ENCODE measurements at places on chromosomes 13 and 19.

- DNase-seq: no peak
Measured at GRCh38 chr13:46682707-46683106, 114.3 kb downstream of the ESD start.

- DNase-seq: no peak
Measured at GRCh38 chr13:33193428-33193974, 92.1 kb downstream of the STARD13 start.

DNA sequence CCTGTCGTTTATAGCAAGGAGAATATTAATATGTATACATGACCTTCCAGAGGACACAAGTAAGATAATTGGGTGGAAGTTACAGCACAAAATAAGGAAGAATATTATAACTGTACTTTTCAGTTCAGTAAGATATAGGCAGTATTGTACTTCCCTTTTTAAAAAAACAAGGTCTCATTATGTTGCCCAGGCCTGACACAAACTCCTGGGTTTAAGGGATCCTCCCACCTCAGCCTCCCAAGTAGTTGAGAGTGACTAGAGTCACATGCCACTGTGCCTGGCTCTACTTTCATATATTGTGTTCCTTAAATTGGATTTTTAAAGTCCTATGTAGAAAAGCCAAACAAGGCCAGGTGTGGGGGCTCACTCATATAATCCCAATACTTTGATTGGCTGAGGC is 19.5 kb upstream of the MAB21L1 start:
- DNase-seq: no peak

DNA sequence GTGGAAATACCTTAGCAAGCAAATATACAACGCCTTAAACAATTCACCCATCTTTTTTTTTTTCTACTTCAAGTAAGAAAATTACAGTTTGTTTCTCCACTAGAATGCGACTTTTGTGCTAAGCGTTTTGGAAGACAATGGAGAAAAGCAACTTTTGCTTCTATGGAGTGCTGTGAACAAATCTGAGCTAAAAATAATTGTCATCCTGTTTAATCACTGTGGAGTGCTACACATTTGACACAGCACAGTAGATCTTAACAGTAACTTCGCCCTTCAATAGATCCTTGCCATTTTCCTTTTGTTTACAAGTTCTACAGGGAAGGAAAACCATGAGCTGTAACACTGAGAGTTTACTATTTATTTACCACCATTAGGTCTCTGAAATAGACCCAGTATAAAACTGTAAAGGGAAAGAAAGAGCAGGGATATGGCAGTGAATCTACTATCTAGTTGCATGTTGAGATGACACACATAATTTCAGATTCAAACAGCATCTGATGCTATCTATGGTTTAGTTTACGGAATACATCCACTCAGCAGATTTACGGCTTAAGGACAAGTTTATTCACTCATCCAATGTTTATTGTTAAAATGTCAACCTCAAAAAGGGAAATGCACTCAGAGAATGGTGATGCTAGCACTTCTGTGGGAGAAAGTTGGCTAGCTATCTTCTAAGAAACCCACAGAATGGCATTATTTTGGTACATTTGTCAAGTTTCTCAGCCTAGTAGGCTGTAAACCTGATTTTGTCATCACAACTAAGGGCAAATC is 175.3 kb downstream of the VWA8 start:
- DNase-seq: no peak

DNA sequence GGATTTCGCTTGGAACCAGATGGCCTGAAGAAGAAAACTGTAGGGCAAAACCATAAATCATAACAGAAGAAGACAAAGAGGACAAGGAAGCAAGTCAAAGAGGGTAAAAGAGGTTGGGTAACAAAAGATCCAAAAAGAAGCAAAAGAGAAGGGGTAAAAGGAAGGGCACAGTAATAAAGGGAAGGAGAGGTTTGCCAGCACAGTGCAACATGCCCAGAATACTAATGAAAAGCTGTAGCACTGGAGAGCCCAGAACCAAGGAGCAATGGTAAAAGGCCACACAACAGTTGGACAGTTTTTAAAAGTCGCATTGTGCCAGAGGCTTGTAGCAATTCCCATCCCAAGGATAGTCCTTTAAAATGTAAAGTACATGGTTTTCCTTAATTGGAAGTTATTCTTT is 506.6 kb downstream of the PCDH9 start:
- DNase-seq: no peak

DNA sequence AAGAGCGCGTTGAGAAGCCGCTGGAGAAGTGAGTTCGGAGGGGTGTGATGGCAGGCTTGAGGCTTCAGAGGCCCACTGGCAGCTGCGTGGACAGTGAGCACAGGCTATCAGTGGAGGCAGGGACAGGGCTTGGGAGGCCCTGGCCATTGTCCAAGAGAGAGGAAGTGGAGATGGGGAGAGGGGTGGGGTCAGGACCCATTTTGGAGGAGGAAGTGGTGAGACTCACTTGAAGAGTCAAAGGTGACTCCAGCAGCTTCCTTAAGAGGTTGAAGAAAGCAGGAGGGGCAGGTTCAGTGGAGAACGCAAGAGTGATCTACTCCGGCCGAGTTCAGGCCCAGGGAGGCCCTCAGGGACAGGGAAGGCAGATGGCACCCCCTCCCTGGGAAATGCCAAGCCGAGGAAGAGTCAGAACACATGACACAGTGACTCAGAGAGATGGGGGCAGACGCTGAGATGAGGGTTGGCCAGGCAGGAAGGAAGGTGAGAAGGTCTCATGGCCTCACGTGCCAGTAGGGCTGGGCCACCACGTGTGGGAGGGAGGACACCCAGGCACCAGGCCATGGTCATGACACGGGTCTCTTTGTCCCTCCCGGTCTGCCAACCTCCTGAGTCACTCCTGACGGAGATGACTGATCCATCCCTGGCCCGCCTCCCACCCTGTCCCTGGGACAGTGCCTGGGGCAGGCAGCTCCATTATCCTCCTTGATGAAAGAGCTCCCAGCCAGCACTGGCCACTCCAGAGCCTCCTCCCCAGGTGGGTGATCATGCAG is 10.1 kb upstream of the CD22 start:
- no peak for DNase-seq

GRCh38 chr13:43444081-43444480 is 342.7 kb downstream of the ENOX1 start:
- DNase-seq: no peak

- no peak for DNase-seq
Measured at GRCh38 chr13:41680900-41681299, 223.6 kb downstream of the RGCC start.

DNA sequence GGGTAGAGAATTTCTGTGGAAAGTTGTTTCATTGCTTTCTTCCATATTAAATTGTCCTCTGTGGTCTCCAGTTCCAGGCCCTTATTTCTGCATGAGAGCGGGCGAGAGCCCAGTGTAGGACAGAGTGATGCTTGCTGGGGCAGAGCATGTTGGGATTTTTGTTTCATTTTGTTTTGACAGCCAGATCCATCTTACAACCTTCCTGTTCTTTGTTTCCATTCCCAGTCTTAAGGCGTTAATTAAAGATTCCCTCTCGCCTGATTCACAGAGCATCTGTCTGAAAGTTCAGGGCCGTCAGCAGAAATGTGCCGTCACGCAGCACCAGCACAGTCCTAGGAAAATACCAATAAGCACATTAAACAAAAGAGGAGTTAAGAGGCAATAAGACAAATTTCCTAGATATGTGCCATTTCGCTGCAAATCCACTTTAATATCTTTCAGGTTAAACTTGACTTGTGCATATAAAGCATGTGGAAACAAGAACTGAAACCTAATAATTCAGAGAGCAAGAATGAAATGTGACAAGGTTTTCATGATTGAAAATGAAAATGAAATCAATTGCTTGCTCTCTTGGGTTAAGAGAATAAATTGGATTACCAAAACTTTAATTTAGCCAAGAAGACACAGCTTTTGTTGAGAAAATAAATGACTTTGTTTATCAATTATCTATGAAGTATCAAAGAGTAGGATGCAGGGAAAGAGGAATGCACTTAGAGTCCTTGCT is 210.7 kb upstream of the SLC10A2 start:
- DNase-seq: no peak

- no peak for DNase-seq
Measured at GRCh38 chr13:110853235-110853721, 61.6 kb downstream of the ANKRD10 start.

DNA sequence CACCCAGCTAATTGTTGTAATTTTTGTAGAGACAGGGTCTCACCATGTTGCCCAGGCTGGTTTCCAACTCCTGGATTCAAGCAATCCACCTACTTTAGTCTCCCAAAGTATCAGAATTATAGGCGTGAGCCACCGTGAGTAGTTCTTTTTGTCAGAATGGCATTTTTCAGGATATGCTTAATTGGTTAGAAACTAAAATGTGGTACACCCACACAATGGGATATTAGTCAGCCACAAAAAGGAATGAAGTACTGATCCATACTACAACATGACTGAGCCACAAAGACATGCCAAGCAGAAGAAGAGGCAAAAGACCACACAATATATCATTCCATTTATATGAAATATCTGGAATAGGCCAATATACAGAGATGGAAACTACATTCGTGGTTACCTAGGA is 41.7 kb upstream of the MAP3K10 start:
- no peak for DNase-seq

- DNase-seq: no peak
Measured at GRCh38 chr13:38868870-38869269, 121.8 kb downstream of the STOML3 start.

- no peak for DNase-seq
Measured at GRCh38 chr19:2446381-2446780, 10.4 kb downstream of the LMNB2 start.

- no peak for DNase-seq
Measured at GRCh38 chr19:15468675-15469512, 4.5 kb upstream of the RASAL3 start.

- no peak for DNase-seq
Measured at GRCh38 chr13:106637519-106637918, 69.6 kb upstream of the ARGLU1 start.

DNA sequence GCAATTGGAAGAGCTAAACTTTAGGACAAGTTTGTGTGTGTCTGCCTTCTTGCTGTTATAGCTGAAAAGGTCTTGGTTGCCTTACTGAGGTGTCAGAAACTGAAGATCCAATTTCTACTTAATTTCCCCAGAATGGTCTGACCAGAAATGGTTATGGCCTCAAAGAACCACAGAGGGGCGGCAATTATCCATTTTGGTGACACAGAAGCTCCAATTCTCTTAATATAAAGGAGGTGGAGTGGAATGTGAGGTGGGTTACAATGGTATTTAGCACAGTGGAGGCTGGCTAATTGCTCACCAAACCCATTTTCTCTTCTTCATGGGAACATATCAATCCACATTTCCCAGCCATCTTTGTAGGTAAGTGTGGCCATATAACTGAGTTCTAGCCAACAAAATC is 1157.2 kb downstream of the OLFM4 start:
- peak; percentile 16 for DNase-seq

DNA sequence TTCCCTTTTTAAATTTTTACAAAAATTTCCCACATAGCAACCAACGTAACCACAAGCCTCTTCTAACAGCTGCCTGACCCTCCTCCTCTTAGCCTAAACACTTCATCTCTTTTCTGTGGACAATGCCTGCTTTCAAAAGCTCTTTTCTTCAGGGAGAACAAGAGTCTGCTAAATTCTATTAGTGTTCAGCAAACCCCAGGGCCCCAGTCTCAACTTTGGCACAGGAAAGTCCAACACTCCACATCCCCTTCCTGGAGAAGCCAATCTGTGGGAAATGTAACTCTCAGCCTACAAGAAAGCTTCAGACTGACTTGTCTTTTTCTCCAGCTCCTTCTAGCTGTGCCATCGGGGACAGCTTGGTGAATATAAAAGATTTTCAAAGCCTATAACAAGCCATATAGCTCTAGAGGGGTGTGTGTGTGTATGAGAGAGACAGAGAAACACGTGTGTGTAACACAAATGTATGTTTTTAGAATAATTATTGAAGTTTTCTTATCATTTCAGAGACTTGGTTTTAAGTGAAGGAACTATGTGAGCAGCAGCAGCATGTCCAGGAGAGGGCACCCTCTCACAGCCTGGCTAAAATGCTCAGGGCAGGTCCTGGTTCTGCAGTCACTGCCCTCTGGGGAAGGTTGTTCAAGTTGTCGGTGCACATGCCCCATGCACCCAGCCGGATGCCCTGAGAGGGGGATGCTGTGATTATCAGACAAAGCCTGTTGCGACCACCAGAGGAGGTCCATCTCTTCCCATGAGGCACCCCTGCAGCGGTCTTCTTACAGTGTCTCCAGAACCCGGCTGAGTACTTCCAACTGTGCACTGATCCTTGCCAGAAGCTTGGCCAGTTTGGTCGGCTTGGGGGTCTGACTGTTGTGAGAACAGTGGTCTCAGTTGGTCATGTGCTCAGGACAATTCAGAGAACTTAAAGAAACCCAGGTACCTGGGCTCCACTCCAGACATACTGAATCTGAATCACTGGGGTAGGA is 34.4 kb downstream of the CCDC70 start:
- DNase-seq: peak; percentile 71

DNA sequence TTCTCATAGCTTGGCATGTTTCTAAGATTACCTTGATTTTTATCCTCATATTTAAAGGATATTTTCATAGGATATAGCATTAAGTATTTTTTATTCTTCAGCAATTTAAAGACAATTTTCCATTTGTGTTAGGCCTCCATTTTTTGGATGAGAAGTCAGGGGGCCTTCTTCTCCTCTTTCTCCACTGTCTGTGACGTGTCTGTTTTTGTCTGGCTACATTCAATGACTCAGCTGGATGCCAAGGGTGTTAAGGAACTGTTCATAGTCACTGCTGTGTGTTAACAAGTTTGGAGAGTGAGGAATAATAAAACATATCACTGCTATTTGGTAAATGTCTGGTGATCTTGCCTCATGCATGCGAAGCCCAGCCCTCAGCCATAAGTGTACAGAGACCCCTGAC is 36.4 kb downstream of the ZNF582 start:
- no peak for DNase-seq

DNA sequence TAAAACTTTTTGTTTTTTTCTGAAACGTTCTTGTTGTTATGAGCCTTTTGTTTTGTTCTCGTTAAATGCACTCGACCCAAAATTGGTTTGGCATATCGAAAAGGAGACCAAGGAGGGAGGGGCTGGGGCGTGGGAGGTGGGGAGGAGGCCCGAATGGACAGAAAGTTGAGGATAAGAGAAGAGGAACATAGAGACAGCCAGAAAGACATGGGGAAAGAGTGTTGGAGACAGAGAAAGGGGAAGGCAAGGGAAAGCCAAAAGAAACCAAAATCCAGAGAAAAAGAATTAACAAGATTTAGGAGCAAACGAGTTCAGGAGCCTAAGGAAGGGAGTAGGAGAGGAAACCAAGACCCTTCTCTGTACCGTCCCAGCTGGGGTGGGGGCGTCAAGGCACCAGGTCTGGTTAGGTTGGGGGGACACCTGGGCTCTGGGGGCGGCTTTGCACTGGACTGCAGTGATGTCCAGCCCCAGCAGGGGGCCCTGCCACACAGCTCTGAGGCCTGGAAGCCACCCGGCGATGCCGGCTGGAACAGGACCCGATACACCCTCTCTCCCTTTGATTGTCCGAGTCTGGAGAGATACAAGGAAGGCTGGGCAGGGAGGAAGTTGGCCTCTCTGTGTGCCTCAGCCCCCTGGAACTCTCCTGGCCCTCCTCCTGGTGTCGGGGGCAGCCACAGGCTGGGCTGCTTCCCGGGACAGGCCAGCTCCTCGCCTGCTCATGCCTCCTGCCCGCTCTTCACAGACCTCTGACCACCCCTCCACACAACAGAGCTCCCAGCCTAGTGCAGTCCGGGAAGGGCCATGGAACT is 11.6 kb upstream of the ASF1B start:
- DNase-seq: peak; percentile 44

Data from NCI-H526 (cell line).